ENCODE measurements at places on chromosomes 7 and 10.

- DNase-seq = peak; percentile 17
Measured at GRCh38 chr10:110843031-110843430, 28.7 kb upstream of the PDCD4 start.

- no peak for DNase-seq
Measured at GRCh38 chr7:111198255-111198654, 107.3 kb downstream of the LRRN3 start.

GRCh38 chr10:52642208-52642607, 130.4 kb downstream of the MBL2 start:
- DNase-seq = no peak

DNA sequence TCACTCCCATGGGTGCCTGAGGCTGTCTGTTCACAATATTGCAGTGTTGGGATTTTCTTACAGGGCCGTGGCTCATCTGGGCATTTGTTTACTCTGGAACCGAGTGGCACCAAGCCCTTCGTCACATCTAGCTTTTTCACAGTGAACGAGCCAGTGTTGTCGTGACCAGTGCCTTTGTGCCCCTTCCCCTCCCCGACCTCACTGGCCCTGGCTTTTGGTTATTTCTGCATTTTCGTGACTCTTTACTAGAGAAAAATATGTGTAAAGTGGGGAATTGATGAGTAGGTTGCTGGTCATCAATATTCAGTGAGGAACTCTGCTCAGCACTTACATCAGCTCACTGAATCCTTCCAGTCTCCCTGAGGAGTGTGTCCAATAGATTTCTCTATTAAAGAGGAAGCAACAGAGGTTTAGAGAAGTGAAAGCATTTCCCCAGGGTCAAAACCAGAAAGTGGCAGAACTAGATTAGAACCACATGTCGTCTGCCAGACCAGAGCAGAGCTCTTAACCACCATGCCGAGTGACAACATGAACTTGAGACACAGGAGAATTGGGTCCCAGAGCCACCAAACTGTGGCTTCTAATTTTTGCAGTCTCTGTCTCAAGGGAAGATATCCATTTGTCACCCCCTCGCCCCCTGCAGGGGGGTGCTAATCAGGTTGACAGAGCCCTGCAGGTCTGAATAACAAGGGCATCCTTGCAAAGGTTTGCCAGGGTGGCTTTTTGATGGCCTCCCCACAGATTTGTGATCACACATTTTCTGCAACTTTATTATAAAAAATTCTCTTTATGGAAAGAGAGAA, 125.3 kb downstream of the CHN2 start:
- DNase-seq = no peak

DNA sequence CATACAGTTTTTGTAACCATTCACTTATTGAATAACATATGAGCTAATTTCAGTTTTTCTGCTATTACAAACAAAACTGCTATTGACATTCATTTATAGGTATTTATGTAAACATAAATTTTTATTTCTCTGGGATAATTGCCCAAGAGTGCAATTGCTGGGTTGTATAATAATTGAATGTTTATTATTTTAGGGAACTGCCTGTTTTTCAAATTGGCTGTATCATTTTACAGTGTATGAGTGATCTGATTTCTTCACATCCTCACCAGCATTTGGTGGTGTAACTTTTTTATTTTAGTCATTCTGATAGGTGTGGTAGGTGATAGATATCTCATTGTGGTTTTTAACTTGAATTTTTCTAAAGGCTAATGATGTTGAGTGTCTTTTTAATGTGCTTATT, 26.4 kb downstream of the KIF11 start:
- no peak for DNase-seq
